ENCODE measurements at places on chromosomes 12 and 14.

DNA sequence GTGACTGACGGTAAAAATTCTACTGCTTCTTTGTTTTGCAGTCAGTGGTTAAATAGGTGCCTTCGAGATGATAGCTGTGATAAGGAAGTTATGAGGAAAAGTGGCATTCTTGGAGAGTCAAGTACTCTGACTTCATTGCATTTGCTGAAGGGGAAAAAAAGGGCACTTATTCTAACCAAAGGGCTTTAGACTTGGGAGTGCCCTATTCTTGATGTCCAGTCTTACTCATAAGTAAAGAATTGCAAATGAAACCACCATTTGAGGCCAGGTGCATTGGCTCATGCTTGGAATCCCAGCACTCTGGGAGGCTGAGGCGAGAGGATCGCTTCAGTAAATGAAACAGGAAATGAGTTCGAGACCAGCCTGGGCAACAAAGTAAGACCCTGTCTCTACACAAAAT lies 40.3 kb downstream of the BRAP start:
- no peak for DNase-seq

DNA sequence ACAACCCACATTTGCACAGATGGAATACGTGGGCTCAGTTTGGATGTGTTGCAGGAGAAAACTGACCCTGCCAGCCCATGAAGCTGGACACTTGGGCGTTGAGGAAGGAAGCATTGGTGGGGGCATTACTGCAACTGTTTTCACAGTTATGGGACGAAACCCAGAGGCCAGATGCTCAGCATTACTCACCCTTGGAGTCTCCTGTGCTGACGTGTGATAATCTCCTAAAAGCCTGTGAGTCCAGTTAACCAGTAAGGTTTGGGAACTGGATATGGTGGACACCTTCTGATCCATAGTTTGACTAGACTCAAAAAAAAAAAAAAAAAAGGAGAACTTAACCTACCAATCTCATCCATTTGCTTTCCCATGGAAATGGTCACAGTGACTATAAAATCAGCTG lies 52.8 kb upstream of the EGLN3 start:
- no peak for DNase-seq

DNA sequence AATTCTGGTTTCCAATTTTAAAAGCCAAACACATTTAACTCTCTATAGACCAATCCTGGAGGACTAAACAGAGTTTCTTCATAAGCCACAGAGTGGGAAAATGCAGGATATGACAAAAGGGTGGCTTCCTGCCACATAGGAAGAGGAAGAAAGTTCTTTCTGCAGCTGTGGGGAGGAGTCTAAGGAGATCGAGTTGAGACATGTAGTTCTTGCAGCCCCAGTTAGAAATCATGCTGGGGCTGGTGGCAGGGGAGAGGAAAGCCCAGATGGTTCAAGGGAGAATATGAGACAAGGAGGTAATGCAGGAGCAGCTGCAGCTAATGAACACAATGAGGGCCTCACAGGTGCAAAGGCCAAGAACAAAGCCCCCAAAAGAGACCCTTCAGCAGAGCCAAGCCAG lies 85.0 kb upstream of the ARID2 start:
- DNase-seq, result no peak

GRCh38 chr14:103442288-103442687 lies 57.1 kb downstream of the MARK3 start:
- no peak for DNase-seq

- DNase-seq, result no peak
Observed at GRCh38 chr14:101507836-101508150, 53.5 kb upstream of the DIO3 start.

DNA sequence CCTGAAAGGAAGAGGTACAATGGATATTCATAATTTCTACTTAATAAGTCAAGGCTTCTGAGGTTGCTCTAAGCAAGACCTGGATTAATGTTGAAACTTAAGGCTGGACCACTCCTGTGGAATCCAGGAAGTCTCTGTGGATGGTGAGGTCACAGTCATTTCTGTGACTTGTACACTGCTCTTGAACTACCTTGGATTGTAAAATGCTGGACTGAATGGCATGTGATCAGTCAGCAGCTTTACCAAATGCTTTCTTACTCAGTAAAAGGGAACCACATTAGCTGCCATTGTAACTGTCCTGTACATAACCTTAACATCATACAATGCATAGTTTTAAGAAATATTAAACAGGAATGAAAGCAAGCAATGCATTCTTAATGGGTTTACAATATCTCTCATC lies 182.9 kb downstream of the NOVA1 start:
- no peak for DNase-seq

GRCh38 chr12:10033783-10034545 lies 3.5 kb downstream of the CLEC9A start:
- DNase-seq, result no peak

DNA sequence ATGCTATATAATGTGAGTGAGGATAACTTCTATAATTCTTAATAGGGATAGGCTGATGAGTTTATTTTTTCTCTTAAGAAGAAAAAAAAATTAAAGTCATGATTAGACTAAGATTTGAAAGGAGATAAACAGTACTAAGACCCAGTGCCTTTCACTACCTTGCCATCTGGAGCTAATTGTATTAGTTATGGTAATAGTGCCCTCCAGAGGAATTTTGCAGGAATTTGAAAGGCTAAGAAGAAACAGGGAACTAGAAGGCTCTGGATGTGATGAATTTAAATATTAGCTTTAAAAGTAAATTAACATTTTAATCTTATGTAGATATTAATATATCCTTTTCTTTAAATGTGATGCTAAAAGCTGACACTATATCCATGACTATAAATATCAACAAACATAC lies 36.6 kb upstream of the PIK3C2G start:
- DNase-seq, result no peak
